ENCODE measurements at places on chromosomes 16 and 17.

- peak; percentile 48 for DNase-seq
Observed at GRCh38 chr17:51372345-51373004, 112.1 kb downstream of the UTP18 start.

DNA sequence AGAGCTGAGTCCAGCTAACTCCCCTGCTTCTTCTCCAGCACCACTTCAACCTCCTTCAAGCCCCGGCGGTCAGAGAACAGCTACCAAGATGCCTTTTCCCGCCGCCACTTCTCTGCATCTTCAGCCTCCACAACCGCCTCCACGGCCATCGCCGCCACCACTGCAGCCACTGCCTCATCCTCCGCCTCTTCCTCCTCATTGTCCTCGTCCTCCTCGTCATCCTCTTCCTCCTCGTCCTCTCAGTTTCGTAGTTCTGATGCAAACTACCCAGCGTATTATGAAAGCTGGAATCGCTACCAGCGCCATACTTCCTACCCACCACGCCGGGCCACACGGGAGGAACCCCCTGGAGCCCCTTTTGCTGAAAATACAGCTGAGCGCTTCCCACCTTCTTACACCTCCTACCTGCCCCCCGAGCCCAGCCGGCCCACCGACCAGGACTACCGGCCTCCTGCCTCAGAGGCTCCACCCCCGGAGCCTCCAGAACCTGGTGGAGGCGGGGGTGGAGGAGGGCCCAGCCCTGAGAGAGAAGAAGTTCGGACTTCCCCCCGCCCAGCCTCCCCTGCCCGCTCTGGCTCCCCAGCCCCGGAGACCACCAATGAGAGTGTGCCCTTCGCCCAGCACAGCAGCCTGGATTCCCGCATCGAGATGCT, 7.1 kb downstream of the SETD1A start:
- no peak for DNase-seq

DNA sequence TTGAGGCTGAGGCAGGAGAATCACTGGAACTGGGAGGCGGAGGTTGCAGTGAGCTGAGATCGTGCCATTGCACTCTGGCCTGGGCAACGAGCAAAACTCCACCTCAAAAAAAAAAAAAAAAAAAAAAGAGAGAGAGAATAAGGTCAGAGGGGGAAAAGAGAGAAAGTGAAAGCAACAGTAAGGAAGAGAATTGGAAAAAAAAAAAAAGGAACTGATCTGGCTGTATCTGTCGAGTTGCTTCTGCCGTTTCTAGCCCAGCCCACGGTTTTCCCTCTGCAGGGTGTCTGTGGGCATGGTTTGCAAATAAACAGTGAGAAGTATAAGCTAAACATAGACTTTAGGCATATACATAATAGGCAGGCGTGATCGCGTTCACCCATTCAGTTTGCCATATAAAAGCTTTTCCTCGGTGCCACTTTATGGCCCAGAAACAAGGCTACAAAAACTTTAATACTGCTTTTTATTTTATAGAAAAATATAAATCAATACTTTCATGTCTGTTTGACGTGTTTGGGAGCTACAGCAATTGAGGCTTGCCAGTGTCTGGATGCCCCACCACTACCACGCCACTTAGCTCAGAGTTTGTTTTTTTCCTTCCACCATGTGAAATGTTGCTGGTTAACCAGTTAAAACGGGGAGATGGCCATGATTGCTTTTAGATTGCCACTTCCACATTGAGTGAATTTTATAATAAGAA, 436.7 kb downstream of the MAF start:
- peak; percentile 27 for DNase-seq

- no peak for DNase-seq
Observed at GRCh38 chr17:80349151-80349651, 65.8 kb upstream of the ENDOV start.

DNA sequence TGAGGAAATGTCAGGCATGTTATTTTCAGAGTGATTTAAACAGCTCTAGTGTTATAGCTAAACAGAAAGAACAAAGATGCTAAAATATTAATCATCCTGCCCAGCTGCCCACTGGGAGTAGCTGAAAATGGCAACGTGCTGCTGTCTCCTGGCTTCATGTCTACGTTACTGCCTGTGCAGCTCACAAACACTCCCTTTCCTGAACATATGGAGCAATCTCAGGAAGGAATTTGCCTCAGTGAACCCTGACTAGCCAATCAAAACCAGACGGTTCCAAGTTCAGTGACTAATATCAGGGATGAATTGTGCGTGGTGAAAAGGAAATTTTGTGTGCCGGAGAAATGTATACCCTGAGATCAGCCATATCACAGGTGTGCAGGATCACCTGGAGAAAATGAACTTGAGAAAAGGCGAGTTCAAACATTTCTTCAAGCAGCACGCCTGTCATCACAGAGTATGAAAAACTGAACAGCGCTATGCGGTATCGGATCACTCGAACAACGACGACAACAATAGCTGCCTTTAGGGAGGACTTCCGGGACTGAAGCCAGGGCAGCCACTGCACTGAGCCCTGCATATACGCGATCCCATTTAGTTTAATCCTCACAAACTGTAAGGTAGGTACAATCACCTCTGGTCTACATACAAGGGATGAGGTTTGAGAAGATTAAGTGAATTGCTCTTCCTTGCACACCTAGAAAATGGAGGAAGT, 110.3 kb downstream of the STX8 start:
- DNase-seq = no peak

DNA sequence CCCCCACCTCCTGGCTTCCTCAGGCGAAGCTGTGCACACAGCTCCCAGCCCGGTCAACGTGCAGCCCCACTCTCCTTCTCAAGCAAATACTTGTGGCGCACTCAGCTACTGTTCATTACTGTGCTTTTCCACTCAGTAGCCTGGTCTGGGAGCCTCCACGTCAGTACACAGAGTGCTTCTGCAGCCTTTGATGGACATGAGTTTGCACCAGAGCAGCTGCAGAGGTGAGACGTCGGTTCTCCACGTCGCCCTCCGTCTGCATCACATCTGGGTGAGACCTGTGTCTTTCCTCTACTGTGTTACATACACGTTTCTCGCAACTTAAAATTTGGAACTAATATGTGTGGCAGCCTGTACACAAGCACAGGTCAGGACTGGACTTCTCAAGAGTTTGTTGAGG, 334.3 kb downstream of the C16orf95 start:
- DNase-seq = no peak

GRCh38 chr17:7834542-7834956, 532 bp downstream of the KDM6B start:
- DNase-seq = peak; percentile 85

DNA sequence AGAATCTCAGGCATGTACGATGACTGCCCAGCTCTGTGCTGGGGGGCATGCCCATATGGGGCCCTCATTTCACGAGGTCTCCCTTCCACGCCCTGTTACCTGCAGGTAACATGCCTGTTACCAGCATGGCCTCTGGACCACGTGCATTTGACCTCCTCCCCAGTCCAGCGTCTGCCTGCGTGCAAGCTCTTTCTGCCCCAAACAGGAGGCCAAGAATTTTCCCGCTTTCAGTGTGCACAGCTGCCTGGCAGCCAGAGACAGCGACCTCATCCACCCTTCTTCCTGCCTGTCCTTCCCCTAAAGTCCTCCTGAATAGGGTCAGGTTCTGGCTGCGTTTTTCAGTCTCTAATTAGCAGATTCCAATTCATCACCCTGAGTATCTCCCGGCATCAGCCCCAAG, 306.5 kb upstream of the ZFHX3 start:
- no peak for DNase-seq

- DNase-seq = peak; percentile 48
Observed at GRCh38 chr16:66925322-66925840, at the start of gene RRAD. TSS of gene RRAD (minus strand) at chr16:66925535. CDS start at chr16:66925179, 356 bp downstream.

- no peak for DNase-seq
Observed at GRCh38 chr16:67001726-67002125, 13.3 kb downstream of the CES4A start.

GRCh38 chr16:22355487-22355908, 18.9 kb downstream of the CDR2 start:
- no peak for DNase-seq

DNA sequence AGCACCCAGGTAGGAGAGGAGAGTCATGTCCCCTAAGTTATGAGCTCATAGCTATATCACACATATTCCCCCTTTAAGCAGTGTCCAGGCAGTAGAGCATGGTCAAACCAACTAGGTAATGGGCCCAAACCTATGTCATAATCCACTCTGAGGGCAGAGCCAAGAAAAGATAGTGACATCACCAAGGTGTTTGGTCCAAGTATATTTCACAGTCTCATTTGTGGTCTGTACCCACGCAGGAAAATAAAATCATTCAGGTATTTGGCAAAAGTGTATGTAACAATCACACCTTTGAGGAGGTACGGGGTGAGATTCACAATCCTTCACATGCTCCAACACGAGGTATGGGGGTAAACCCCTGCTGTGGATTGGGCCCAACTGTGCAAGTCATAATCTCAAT, 2112.8 kb downstream of the TP53TG3F start:
- no peak for DNase-seq

- no peak for DNase-seq
Observed at GRCh38 chr16:78407191-78407590, 307.7 kb downstream of the WWOX start.

DNA sequence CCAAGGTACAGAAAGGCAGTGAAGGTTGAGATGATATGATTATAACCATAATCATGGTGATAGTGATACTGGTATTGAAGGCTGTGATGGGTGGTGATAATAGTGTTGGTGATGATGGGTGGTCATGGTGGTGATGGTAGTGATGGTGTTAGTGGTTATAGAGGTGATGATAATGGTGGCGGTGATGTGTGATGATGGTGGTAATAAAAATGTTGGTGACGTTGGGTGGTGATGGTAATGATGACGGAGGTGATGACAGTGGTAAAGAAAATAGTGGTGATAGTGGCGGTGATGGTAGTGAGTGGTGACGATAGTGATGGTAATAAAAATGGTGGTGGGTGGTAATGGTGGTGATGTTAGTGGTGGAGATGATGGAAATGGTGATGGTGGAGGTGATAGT, 65.1 kb upstream of the KDM8 start:
- DNase-seq = no peak

DNA sequence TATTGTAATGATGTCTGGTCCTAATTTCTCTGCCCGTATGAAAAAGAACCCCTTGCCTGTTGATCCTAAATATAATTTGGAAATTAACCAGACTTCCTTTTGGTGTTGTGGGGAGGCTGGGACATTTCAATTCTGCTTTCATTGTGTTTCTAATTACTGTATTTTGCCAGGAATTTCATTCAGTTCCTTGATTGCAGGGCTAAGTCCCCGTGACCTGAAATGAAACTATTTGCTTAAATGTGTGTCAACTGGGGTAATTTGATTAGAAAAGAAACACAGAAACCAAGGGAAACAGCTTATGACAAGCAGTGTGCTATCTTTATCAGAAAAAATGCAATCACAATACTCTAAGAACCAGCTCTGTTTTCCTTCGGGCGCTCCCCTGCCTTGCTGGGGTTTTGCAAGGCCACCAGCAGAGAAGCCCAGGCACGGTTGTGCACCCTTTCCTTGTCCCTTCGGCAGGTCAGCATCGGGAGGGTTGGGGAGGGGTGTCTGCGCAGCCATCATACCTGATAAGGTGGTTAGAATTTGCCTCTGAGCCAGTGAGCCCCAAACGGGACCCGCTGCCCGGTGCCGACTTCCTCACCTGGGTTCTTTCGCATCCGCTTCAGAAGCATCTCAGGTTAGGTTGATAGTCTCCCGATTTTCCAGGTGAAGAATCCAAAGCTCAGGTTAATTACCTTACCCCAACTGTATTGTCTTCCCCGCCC, 19.4 kb downstream of the KLHL36 start:
- DNase-seq = no peak

- no peak for DNase-seq
Observed at GRCh38 chr17:49343273-49343672, 18.8 kb downstream of the ZNF652 start.

- DNase-seq = no peak
Observed at GRCh38 chr16:51431517-51432241, 280.6 kb upstream of the SALL1 start.

- no peak for DNase-seq
Observed at GRCh38 chr16:79124016-79124756, 476.4 kb downstream of the MAF start.

GRCh38 chr16:15552507-15552906, 90.4 kb downstream of the MARF1 start:
- no peak for DNase-seq

GRCh38 chr16:496097-496886, 31.2 kb upstream of the CAPN15 start:
- no peak for DNase-seq

- DNase-seq = no peak
Observed at GRCh38 chr16:30951750-30952149, 2.9 kb downstream of the ORAI3 start.

- no peak for DNase-seq
Observed at GRCh38 chr17:82913304-82914043, 73.7 kb upstream of the ZNF750 start.

- DNase-seq = peak; percentile 70
Observed at GRCh38 chr17:78862073-78863023, 21.7 kb upstream of the USP36 start.

DNA sequence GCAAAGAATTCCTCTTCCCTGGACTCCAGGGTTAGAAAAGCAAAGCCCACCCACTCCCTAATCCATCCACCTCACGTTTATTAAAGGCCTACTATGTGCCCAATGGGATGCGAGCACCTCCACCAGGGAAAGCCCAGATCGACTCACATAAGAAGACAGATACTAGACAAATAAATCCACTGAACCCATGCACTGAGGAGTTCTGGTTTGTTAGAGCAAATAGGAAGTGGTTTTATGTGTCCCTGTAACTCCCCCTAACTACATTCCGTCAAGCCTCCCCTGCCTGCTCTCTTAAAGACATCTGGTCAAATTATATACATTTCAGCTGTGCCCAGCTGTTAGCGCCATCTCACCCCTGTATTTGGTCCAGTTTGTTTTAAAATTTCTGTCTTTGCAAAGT, 218.5 kb upstream of the RPL38 start:
- no peak for DNase-seq

DNA sequence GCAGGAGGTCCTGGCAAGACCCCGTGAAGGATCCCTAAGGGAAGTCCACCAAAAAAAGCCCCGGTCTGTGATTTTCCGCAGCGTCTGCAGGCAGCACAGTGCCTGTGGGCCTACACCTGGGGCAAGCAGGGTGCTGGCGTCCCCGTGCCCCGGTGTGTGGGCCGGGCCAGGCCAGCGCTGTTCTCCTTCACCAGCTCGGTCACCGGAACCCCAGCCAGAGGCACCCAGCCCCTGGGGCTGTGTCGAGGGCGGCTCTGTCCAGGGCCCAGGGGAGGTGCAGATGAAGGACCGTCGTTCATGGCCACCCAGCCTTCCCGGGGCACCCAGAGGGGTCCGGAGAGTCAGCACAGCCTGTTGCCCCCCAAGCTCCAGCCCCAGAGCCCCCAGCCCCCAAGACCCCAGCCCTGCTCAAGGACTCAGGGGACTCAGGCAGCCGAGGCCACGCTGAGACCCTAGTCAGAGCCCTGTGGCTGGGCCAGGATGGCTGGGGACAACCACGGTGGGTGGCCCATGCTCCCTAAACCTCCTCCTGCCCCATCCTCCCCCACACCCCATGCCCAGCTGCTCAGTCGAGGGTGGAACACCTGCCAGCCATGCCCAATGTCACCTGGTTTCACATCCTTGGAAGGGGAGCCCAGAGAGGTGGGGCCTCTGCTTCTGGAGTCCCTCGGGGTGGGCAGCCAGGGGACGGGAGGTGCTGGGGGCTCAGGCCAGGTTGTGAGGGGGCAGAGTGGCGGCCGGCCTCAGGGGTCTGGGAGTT, 5.7 kb upstream of the C1QTNF8 start:
- DNase-seq = no peak

- peak; percentile 8 for DNase-seq
Observed at GRCh38 chr17:299546-299945, 53.1 kb downstream of the RPH3AL start.

- no peak for DNase-seq
Observed at GRCh38 chr17:18181358-18181757, 2.3 kb upstream of the ALKBH5 start.

- DNase-seq = no peak
Observed at GRCh38 chr16:77991701-77992100, 30.6 kb upstream of the CLEC3A start.

- DNase-seq = peak; percentile 69
Observed at GRCh38 chr17:81926451-81927151, 934 bp downstream of the MAFG start.
